ENCODE measurements at places on chromosomes 5 and 9.

GRCh38 chr9:107972346-107972745, 482.8 kb upstream of the KLF4 start:
- DNase-seq, result no peak

GRCh38 chr5:172846249-172846648, 12.2 kb downstream of the ERGIC1 start:
- DNase-seq, result no peak

DNA sequence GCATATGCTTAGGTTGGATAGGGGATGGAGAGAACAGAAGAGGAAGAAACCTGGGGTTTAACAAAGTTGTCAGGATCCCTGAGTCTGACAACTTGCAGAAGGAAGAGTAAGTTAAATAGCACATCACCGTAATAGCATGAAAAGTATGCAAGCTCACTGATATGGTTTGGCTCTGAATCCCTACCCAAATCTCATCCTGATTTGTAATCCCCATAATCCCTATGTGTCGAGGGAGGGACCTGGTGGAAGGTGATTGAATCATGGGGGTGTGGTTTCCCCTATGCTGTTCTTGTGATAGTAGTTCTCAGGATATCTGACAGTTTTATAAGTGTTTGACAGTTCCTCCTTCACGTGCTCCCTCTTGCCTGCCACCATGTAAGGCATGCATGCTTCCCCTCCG, 193.3 kb downstream of the PSAT1 start:
- no peak for DNase-seq

GRCh38 chr9:105055917-105056316, 128.0 kb upstream of the ABCA1 start:
- no peak for DNase-seq

DNA sequence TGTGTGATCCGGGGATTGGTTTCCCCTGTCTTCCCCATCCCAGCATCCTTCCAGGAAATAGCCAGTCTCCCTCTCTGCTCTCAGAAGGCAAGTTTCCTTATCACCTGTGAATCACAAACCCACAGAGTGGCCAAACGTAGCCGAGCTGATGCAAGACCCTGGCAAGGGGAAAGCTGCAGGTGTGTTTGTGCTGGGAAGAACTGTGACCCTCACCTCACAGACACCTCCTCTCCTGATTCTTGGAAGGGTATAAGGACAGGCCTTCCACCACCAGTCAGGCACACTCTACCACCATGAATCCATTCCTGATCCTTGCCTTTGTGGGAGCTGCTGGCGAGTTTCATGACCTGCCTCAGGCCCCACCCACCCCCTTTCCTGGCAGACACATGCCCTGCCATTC, at the start of gene PRSS3:
TSS of gene PRSS3 (plus strand) at position 281 of the 400 bp plus-strand sequence. CDS start at position 294, 13 bp downstream.
- DNase-seq, result no peak

- no peak for DNase-seq
Measured at GRCh38 chr5:178288401-178289368, 56.1 kb upstream of the PHYKPL start.

DNA sequence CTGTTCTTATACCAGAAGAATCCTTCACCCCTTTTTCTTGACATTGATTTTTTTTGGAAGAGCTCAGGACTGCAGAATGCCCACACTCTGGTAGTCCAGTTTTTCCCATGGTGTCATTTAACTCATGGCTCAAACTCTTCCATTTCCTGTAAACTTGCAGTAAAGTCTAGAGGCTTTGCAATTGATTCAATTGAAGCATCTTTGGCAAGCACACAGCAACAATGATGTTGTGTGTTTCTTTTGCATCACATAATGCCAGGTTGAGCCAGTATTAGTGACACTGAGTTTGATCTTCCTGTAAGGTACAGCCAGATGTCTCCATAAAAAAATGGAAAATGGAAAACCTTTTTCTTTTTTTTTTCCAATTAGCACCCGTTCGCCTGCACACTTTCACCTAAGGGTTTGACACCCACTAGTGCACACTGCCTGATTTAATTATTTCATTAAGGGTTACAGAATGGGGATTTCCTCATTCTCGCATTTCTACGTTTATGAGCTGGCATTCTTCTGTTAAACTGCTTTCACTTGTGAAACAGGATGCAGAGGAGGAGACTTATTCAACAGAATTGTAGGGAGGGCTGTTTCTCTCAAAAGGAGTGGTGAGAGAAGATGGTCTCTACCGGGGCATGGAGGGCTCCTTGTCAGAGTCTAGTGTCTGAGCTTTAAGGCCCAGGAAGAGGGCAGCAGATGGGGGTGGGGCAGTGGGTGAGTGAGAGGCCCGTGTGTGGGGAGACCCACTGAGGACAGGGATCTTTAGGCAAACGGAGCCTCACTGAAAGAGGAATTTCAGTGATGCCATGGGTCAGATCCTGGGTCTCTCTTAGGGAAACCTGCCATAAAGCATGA, 2.2 kb upstream of the S1PR3 start:
- no peak for DNase-seq

GRCh38 chr9:75500479-75500878, 390.0 kb upstream of the PCSK5 start:
- no peak for DNase-seq

DNA sequence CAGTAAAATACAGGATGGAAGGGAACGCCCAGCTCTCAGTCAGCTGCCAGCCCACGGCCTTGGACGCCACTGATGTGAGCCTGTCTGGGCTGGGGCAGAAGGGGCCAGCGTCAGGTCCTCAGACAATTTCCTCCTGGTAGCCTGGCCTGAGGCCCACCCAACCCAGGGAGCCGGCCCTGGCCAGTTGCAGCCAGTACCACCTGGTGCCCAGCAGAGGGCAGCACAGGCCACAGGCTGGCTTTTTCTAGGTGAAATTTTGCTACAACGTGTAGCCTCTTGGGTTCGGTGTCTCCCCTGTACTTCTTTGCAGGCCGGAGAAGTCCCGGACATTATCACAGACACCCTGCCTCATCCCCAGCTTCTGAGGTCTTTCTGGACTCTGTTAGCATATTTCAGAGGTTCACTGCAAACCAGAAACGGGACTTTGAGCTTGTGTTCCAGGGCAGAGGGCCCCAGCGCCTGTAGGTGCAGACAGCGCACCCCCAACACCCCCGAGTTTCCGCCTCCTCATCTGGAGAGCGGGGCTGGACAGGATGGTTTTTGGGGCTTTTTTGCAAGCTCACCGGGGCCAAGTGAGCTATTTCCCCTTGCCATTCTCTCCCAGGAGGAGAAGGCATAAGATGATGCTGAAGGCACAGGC, 45.9 kb upstream of the KCNMB1 start:
- peak; percentile 23 for DNase-seq

DNA sequence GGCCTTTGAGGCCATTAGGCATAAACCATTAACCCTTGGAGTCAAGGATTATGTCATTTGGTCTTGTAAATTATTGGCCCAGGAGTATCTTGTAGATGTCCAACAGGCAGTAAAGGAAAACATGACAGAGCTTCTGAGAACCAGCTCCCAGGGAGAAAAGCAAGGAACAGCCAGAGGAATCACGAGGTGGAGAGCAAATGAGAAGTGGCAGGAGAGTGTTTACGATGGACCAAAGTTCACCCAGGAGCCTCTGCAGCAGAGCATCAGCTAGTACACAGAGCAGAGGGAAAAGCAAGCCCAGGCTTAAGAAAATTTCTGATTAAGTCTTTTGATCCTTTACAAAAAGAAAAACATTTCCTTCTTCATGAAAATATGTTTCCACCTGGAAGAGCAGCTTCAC, 206.2 kb downstream of the NDUFS4 start:
- DNase-seq, result no peak
